NCI-H1436 treated with DMSO at 0.1 percent for 48 hours (cell line): ENCODE measurements at places on chromosomes 4 and X.

- no peak for DNase-seq
Observed at GRCh38 chr4:72302981-72303704, 265.9 kb downstream of the ADAMTS3 start.

DNA sequence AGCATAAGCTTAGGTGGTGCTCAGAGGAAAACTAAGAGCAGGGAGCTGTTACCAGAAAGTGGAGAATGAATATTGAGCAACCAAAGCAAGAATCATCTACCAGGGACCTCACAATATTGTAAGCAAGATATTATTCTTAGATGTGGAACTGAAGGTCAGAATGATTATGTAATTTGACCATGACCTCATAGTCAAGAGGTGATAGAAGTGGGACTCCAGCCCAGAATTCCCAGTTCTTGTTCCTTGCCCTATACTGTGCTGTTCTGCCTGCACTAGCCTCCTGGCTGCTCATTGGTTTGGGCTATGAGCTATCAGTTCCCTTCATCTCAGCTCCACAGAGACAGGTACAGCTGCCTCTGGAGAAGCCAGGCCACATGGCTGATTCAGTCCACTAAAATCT is 229.4 kb downstream of the LDB2 start:
- no peak for DNase-seq

DNA sequence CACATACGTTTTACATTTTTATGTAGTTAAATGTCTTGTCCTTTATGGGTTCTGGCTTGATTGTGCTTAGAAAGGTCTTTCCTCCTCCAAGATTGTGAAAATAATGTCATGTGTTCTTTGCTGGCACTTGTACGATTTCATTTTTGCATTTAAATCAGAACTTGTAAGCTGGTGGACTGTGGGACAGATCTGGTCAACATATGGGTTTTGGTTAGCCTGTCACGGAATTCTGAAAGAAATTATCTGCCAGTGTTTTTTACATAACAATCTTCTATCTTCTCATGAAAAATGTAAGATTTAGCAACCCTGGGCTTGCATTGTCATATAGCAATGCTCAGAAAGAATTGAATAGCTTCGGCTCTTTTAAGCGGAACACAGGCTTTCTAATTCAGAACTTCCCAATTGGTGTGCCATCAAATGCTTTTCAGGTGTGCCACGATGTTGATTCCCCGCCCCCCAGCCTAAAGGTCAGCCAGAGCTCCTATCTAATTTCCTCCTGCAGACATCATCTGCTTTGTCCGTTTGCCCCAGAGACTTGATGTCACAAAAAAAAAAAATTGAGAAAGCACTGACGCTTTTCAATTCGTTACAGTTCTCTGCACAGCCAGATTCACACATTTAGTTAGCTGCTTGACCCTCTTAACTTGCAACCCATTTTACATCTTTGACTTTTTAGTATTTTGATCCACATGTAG is 16.2 kb downstream of the AFF1 start:
- DNase-seq, result no peak

DNA sequence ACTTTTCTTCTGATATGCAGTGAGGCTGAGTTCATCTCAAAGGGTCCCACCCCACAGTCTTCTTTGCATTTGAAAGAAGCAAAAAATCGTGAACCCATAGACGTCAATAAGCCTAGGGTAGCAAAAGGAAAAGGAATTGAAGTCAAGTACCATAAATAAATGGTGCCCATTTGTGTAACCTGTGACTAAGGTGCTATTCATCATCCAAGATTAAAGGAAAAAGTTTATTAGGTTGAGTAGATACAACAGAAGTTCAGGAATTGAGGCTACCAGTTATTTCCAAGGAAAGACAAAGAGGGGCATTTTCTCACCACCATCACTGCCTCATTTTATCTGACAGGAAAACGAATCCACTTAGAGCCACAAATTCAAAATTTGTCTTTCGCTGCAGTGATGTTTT is 18.8 kb upstream of the GRSF1 start:
- DNase-seq, result no peak

DNA sequence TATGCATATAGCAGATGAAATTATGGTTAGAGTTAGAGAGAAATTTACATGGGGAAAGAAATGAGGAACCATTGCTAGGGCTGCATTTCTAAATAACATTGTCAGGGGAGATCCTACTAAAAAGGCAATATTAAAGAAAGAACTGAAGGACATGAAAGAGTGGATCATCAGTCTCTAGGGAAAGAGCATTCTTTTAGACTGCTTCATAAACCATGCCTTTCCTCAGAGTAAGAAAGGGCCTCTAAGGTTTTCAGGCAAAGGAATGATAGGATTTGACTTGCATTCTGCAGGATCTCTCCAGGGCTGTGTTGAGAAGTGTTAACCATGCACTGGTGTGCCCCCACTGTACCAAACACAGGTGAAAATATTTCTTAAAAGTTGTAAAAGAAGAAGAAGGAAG is 385.4 kb upstream of the MAD2L1 start:
- no peak for DNase-seq

- no peak for DNase-seq
Observed at GRCh38 chrX:9859711-9860555, 73.7 kb downstream of the SHROOM2 start.

GRCh38 chr4:53113431-53114225 is 251.5 kb downstream of the RASL11B start:
- no peak for DNase-seq
